ENCODE measurements at places on chromosomes 1 and 21.

DNA sequence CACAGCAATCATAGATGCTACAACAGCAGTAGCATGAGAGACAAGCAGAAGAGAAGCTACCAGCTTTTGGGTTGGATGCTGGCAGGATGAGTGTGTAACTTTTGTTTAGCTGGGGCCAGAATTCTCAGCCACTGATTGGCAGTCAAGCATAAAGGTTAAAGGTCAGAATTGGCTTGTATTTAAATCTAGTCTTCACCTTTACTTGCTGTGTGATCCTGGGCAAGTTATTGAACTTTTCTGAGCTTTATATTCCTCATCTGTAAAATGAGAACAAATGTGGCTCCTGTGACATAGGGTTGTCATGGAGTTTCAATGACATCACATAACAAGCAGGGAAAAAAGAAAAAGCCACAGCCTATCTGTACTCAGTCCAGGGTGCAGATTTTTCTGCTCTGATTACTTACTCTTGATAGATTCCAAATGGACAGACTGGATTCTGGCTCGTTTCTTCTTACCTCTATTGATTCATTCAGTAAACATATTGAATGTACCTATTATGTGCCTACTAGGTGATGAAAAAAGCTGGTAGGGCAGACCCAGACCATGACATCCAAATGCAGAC is 2.8 kb upstream of the AZIN2 start:
- DNase-seq = no peak

DNA sequence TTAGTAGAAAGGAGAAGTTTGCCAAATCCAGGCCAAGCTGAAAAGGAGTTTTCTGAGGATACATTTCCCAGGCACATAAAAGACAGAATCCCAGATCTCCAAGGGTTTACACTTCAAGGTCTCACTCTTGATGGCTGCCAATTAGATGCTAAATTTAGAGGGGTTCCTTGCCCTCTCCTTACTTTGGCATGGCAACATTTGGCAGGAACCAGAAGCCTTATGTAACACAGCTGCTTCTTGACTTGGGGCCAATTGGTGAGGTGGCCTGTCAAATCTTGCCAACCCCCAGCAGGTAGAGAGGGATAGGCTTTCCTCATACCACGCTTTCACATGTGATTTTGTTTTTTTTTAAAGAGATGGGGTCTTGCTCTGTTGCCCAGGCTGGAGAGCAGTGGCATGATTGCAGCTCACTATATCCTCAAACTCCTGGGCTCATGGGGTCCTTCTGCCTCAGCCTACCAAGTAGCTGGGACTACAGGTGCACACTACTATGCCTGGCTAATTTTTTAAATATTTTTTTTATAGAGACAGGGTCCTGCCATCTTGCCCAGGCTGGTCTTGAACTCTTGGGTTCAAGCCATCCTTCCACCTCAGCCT is 25.2 kb upstream of the NKAIN1 start:
- no peak for DNase-seq

- no peak for DNase-seq
These were observed 61.8 kb upstream of the IFNLR1 start for GRCh38 chr1:24248859-24249258.

- DNase-seq = no peak
These were observed 81.0 kb upstream of the AKT3 start for GRCh38 chr1:243930822-243931671.

GRCh38 chr1:167617153-167618147 is 12.6 kb upstream of the RCSD1 start:
- DNase-seq = no peak

DNA sequence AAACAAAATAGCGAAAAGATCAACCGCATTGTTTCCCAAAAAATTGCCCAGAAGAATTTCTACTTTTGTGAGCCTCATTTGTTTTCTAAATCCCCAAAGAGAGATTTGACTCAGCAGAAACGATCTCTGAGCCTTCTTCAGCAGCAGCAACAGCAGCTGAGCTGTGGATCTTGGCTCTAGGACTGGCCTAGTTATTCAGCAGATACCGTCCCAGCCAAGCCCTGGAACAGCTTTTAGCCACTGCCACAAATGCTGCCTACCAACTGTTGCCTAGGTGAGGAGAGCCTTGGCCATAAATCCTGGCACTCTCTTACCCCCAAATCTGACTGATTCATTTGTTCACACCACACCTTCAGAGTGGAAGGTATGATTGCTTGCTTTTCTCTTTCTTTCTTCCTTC is 320.1 kb downstream of the TGFB2 start:
- DNase-seq = no peak

- DNase-seq = no peak
These were observed 109.5 kb upstream of the NFIA start for GRCh38 chr1:60972841-60973364.

- DNase-seq = no peak
These were observed 13.5 kb downstream of the ZYG11A start for GRCh38 chr1:52856026-52856425.

DNA sequence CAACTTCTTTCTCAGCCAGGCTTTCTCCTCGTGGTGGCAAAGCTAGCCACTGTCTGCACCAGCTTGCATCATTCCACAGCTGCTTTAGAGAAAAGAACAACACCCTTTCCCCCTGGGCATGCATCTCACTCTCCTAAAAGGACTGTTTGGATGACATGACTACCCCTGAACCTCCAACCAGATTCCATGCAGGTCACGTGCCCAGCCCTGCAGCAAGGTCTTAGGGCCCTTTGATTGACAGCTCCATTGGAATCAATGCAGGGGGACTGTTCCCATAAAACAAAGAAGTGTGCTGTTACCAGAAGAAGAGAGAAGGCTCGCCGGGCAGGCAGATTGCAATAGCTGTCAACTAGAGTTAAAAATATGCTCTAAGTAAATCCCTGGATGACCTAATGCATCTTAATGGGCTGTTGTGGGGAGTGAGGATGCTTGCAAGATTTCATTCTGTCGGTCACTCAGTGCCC is 24.4 kb downstream of the KCNA2 start:
- no peak for DNase-seq

Measured in activated CD4-positive, CD25-positive, alpha-beta regulatory T cell treated with anti-CD3 and anti-CD28 coated beads, Interleukin-2, amount 50 U/mL, for 72 hours (primary cell).